RCC 7860 (cell line): ENCODE measurements at places on chromosomes 1 and 21.
A peak's percentile ranks its signal among the peaks of the same experiment; 100 is the strongest.

GRCh38 chr1:147579532-147579931 is 38.2 kb downstream of the BCL9 start:
- DNase-seq: peak; percentile 91

DNA sequence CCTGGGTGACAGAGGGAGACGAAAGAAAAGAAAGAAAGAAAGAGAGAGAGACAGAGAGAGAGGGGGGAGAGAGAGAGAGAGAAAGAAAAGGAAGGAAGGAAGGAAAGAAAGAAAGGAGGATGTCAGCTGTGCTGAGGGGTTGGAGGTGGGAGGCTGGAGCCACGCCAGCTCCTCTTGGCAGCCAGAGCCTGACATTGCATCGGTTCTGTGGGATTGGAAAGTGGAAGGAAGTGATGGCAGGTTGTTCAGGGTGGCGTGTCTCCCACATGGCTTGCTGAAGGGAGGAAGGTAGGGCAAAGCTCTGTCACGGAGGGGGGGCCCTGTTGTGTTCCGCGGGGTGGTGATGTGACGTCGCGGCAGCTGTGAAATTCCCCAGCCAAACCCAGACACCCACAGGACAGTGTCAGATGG is 30.7 kb downstream of the EIF2D start:
- no peak for DNase-seq

DNA sequence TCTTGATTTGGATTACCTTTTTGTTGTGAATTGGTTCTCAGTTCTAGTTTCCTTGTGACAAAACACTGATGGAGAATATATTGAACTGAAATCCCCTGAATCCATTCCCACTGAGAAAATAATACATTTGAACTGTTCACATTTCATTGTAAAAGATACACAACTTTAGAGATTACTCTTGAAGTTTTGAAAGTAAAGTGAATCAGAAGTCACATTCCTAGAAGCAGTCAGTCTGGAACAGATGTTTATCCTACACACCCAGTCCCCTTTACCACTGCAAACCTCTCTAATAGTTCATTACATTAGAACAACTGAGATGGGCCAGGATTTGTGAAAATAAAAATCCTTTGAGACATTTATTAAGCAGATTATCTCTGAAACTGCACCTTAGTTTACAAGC is 3.4 kb downstream of the RERE start:
- no peak for DNase-seq

- DNase-seq: no peak
Measured at GRCh38 chr21:23664193-23664694, 1943.0 kb downstream of the MRPL39 start.

GRCh38 chr1:198529414-198529813 is 11.1 kb downstream of the ATP6V1G3 start:
- DNase-seq: no peak

DNA sequence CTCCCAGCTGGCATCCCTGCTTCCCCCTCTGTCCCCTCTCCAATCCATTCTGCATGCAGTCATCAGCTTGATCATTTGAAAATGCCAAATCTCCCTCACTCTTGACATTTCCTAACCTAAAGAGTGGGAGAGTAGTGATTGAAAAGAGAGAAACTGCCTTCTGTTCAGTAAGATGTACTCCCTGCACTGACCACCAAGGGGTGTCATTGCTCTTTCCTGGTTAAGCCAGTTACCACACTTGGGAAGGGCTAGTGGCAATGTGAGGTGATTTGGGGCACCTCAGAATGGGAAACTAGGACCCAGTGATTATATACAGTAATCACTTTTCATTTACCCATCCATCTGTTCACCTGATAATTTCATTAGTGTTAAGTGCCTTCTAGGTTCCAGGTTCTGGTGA is 6.9 kb upstream of the TMEM269 start:
- DNase-seq: peak; percentile 13

GRCh38 chr1:202691816-202692215 is 18.4 kb downstream of the SYT2 start:
- no peak for DNase-seq

DNA sequence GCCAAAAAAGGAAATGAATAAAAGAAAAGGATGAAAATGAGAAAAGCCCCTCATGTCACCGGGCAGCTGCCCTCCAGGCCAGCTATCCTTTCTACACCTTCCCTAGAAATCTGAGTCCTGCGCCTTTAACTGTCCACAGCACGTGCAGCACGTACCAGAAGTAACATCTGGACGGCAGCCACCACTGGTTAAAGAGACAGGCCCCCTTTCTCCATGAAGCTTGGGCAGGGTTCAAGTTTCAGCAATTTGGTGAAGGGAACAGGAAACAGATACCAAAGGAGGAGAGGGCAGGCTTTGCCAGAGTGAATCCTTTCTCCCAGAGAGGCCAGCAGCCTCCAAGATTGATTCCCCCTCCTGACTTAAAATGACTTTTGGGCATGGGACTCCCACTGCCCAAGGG is 3.6 kb upstream of the KIAA2013 start:
- no peak for DNase-seq

DNA sequence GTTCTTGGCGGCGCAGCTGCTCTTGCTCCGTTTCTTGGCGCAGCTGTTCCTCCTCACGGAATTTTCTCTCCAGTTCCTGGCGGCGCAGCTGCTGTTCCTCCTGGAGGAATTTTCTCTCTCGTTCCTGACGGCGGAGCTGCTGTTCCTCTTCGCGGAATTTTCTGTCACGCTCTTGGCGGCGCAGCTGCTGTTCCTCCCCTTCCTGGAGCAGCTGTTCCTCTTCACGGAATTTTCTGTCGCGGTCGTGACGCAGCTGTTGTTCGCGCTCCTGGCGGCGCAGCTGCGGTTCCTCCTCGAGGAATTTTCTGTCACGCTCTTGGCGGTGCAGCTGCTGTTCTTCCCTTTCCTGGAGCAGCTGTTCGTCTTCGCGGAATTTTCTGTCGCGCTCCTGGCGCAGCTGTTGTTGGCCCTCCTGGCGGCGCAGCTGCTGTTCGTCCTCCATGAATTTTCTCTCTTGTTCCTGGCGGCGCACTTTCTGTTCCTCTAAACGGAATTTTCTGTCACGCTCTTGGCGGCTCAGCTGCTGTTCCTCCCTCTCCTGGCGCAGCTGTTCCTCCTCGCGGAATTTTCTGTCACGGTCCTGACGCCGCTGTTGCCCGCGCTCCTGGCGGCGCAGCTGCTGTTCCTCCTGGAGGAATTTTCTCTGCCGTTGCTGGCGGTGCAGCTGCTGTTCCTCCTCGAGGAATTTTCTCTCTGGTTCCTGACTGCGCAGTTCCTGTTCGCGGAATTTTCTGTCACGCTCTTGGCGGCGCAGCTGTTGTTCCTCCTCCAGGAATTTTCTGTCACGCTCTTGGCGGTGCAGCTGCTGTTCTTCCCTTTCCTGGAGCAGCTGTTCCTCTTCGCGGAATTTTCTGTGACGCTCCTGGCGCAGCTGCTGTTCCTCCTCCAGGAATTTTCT is 7.0 kb downstream of the TCHH start:
- no peak for DNase-seq

DNA sequence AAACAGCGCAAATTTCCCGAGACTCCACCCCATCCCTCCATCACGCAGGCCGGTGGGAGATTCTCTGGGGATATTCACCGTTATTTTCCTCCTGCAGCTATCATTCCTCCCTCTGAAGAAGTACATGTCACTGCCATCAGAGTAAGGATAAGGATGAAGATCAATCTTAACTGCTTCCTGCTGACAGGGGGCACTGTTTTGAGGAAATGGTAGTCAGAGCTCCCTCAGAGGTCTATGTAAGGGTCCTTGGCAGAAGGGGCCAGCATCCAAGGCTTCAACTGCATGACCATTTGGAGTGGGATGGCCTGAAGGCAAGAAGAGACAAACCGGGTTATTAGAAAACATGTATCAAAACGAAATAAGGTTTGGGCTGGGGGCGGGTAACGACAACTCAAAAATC is 111.5 kb downstream of the KCNK1 start:
- no peak for DNase-seq

- DNase-seq: no peak
Measured at GRCh38 chr1:238176441-238176840, 285.7 kb upstream of the ZP4 start.

DNA sequence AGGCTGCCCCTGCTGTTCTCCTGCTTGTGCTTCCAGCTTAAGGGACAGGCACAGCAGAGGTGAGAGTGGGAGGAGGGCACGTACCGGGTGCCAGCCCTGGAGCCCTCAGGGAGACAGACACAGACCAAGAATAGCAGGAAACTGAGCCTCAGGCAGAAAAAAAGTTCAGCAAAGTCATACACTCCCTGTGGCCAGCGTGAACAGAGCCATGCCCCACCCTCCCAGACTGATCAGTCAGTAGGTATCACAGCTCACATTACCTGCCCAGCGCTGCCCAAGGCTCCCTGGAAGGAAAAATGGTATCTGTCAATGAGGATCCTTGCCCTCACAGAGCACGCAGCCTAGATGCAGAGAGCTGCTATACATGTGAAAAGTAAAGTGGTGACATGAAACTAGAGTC is 1.3 kb downstream of the UBL4B start:
- DNase-seq: no peak

DNA sequence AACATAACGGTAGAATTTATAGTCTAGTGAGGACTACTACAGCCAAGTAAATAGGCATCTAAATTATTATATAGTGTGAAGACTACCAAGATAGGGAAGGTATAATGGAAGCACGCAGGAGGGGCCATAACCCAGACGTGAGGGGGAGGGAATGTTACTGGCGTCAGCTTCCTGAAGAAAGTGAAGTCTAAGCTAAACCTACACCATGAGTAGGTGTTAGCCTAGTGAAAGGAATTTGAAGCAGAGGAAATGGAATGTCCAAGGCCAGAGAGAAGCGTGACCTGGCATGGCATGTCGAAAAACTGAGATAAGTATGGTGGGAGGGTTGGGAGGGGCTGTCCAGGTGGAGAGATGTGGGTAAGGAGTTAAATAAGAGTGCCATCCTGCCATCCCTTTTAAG is 140.5 kb downstream of the SLC44A5 start:
- no peak for DNase-seq

- DNase-seq: no peak
Measured at GRCh38 chr1:201245082-201245481, 38.2 kb upstream of the PKP1 start.

DNA sequence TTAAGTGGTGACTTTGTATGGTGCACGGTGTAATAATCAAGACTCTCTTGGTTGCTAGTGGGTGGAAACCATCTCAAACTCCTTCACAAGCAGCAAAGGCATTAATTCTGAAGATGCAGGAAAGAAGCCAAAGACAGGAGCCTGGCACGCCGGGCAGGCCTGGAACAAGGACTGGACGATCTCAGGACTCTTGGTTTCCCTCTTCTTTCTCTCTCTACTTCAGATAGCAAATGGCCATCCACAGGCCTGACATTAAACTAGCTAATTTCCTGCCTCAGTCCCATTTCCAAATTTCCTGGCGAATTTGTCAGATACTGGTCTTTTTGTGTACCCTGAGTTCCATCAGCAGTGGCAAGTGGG is 28.2 kb downstream of the STYXL2 start:
- no peak for DNase-seq

GRCh38 chr1:8174807-8175206 is 143.1 kb upstream of the SLC45A1 start:
- DNase-seq: no peak

GRCh38 chr1:180343921-180344769 is 114.1 kb downstream of the LHX4 start:
- peak; percentile 16 for DNase-seq

DNA sequence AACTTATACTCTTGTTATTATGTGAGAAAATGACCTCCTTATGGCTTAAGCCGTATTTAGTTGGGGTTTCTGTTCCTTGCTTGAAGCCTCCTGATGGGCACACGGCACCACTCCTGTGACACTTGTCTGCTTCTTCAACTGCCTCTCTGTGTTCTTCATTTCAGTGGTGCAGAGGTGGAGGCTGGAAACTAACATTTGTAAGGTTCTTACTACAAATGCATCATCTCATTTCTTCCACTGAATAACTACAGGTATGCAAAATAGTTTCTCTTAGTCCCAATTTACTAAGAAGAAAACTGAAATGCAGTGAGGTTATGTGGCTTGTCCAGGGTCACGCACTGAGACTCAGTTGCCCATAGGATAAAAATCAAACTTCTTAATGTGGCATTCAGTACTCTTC is 23.6 kb upstream of the ZNF362 start:
- DNase-seq: no peak

GRCh38 chr1:190046231-190046630 is 431.4 kb downstream of the BRINP3 start:
- DNase-seq: no peak

GRCh38 chr1:203569490-203570318 is 56.9 kb upstream of the ATP2B4 start:
- peak; percentile 99 for DNase-seq

- no peak for DNase-seq
Measured at GRCh38 chr1:4768553-4768952, 114.1 kb downstream of the AJAP1 start.

DNA sequence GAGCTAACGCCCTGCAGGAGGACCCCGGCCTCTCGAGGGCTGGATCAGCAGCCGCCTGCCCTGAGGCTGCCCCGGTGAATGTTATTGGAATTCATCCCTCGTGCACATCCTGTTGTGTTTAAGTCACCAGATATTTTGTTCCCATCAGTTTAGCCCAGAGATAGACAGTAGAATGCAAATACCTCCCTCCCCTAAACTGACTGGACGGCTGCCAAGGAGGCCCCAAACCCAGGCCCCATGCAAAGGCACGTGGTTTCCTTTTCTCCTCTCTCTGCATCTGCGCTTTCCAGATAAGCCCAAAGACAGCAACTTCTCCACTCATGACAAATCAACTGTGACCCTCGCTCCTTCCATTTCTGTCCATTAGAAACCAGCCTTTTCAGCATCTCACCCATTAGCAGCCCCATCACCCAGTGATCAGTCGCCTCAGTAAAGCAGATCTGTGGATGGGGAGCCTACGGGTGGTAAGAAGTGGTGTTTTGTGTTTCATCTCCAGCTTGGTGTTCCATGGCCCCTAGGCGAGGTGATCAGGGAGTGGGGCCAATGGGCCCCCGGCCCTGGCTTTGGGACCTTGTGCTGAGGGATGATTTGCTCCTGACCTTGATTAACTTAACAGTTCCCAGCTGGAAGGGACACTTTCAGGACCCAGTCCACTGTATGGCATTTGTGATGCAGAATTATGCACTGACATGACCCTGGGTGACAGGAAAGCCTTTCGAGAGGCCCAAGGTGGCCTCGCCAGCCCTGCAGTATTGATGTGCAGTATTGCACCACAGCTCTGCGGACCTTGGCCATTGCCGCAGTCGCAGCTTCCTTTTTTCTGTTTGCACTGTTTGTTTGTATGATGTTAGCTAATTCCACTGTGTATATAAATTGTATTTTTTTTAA is 5.2 kb downstream of the NPPA start:
- no peak for DNase-seq

DNA sequence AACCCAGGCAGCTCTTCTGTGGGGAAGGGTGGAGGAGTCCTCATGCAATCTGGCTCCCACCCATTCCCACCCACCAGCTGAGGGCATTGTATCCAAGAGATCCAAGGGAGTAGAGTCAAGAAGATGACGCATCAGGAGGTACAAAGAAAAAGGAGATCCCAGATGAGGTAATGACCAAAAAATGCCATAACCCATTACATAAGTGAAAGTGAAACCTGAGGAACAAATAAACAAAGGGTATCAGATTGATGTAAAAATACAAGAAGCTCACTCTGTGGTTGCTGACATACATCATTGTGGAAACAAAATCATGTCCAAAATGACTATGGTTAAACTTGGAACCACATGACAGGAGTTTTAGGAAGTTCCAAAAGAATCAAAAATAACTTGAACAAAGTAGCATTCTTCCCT is 42.5 kb downstream of the CCN1 start:
- peak; percentile 92 for DNase-seq

GRCh38 chr21:35207322-35207721 is 158.2 kb upstream of the RUNX1 start:
- DNase-seq: no peak
